ENCODE measurements at places on chromosomes 7 and 10. TPM values are rescaled to one million over a fixed set of nuclear protein-coding genes. Genes with fewer than 3 reads are reported as not detected.

DNA sequence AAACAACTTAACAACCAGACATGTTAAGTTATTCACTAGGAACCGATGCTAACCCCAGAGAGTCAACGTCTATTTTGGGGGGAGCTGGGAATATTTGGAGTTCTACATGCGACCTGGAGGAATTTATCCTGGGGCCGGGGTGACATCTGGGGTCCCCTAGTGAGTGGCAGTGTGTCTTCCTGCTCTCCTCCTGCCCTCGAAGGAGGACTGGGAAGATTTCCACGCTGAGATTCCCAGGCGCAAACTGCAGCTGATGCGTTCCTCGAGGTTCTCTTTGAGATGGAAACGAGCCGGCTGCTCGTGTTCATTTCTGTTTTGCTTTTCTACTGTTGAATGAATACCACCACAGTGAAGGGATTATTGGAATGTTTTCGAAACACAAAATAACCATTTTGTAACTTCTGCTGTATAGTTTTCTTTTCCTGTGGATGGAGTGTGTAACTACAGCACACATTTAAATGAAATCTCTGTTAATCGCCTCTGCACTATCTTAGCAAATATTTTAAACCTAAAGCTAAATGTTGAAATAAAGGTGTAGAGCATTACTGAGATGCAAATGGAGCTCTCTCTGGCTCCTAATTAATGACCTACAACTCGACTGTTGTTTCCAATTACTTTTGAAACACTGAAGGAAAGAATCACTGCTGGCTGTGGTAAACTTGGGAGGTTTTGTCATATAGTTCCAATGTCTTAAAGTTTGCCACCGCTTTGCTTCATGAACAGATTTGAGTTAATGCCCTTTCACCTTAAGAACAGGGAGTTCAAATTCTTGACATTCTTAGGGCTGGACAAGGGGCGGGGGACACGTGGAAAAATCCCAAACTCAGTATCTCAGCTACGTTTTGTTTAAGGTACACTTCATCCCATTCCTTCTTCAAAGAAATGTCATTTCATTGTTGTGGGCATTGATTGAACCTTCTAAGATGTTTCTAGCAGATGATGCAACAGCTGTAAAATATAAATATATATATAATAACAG lies 21.1 kb downstream of the GATA3 start:
- H3K36me3 ChIP-seq: no peaks in the 10 kb centered on the region
- no peak overlapping the region for H3K4me3 ChIP-seq
- H3K4me1 ChIP-seq: 0 out of 2 replicates have a peak, but pooled peaks cover 3% of the 10 kb centered on the region
- peak overlapping the region; percentile 27 for H3K27ac ChIP-seq
- peak; percentile 37 for DNase-seq

DNA sequence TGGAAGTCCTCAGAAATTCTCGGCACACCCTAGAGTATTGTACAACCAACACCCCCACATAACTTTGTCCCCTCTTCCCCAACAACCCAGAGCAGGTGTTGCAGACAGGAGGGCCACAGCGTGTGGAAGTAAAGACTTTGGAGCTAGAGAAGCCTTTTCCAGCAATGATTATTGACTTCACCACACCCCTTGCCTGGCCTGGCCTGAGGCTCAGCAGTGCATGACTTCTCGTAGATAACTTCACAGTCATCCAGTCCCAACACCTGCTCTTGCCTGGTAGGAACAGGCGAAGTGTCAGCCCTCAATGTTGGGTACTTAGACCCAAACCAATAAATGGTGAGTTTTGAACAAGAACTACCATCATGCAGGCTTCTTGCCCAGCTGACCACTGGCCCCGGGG lies 36.7 kb downstream of the GOT1 start:
- no peaks in the 10 kb centered on the region for H3K27me3 ChIP-seq
- H3K4me1 ChIP-seq: peaks cover 52% of the 10 kb centered on the region
- H3K27ac ChIP-seq: no peak overlapping the region
- H3K4me3 ChIP-seq: no peak overlapping the region

GRCh38 chr10:118042336-118042735 lies 4.4 kb downstream of the RAB11FIP2 start:
- no peak for DNase-seq
- no peaks in the 10 kb centered on the region for H3K36me3 ChIP-seq
- no peaks in the 10 kb centered on the region for H3K27me3 ChIP-seq
- H3K4me1 ChIP-seq: peaks cover 19% of the 10 kb centered on the region
- no peak overlapping the region for H3K27ac ChIP-seq

GRCh38 chr7:158917818-158918217 lies 61.5 kb downstream of the DYNC2I1 start:
- no peak overlapping the region for H3K4me3 ChIP-seq
- peaks cover 20% of the 10 kb centered on the region for H3K36me3 ChIP-seq
- H3K27me3 ChIP-seq: no peaks in the 10 kb centered on the region
- H3K27ac ChIP-seq: no peak overlapping the region

GRCh38 chr10:42475168-42476098 lies 162.9 kb downstream of the ZNF33B start:
- peaks cover 2% of the 10 kb centered on the region for H3K27me3 ChIP-seq
- DNase-seq: no peak
- H3K36me3 ChIP-seq: no peaks in the 10 kb centered on the region
- H3K27ac ChIP-seq: no peak overlapping the region
- H3K4me3 ChIP-seq: no peak overlapping the region

- DNase-seq: peak; percentile 70
- peaks cover 21% of the 10 kb centered on the region for H3K4me1 ChIP-seq
- no peak overlapping the region for H3K4me3 ChIP-seq
- H3K36me3 ChIP-seq: no peaks in the 10 kb centered on the region
Measured at GRCh38 chr10:101041252-101041761, 10.3 kb downstream of the SFXN3 start.

GRCh38 chr7:40715053-40715430 lies 580.2 kb downstream of the SUGCT start:
- DNase-seq: no peak
- H3K36me3 ChIP-seq: no peaks in the 10 kb centered on the region
- H3K4me1 ChIP-seq: no peaks in the 10 kb centered on the region
- no peak overlapping the region for H3K27ac ChIP-seq

- H3K27ac ChIP-seq: 0 out of 2 replicates have a peak overlapping the region, but pooled peaks have one; percentile 31
- peaks cover 33% of the 10 kb centered on the region for H3K4me1 ChIP-seq
- H3K4me3 ChIP-seq: no peak overlapping the region
- peak; percentile 80 for DNase-seq
- H3K27me3 ChIP-seq: no peaks in the 10 kb centered on the region
Measured at GRCh38 chr10:62264702-62265436, 3.8 kb downstream of the RTKN2 start.

GRCh38 chr7:33904681-33905388 lies 504 bp upstream of the BMPER start:
- no peaks in the 10 kb centered on the region for H3K4me1 ChIP-seq
- DNase-seq: no peak
- no peak overlapping the region for H3K27ac ChIP-seq

DNA sequence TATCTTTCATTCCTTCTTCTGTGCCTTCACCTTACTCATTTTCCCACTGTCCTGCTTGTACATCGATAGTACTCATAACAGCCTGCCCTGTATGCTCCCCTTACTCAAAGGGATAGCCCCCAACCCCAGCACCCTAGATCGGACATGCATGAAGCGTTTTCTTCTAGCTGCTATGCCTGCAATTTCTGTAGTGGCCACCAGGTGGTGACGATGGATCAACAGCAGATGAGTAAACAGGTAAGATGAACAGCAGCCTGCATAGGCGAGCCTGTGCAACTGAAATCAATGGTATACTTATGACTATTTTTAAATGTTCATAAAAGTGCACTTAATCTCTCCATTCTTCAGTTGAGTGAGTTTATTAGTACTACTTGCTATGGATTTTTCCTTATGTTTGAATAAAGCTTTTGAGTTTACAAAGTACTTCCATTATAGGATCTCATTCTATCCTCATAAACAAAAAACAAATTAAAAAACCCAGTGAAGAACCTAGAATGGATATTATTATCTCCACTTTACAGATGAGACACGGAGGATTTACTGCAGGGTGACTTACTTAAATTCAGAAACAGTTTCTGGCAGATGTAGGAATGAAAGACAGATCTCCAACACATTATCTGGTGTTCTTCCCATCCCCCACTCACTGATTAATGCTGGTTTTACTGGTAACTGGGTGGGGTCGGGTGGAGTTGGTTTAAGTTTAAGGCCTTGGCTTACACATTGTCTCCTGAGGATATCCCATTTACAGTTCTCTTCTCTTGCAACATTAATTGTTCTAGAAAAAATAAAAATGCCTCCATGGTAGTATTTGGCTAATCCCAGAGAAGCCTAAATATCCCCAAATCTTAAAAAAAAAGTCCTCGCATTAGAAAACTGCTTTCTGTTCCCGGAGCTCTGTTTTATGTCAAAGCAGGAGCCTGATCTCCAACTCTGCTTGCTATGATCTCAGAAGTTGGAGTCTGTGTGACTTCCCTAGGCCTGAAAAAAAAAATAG lies 222.1 kb downstream of the GLI3 start:
- H3K36me3 ChIP-seq: no peaks in the 10 kb centered on the region
- DNase-seq: no peak
- peaks cover 58% of the 10 kb centered on the region for H3K27me3 ChIP-seq
- H3K27ac ChIP-seq: no peak overlapping the region

DNA sequence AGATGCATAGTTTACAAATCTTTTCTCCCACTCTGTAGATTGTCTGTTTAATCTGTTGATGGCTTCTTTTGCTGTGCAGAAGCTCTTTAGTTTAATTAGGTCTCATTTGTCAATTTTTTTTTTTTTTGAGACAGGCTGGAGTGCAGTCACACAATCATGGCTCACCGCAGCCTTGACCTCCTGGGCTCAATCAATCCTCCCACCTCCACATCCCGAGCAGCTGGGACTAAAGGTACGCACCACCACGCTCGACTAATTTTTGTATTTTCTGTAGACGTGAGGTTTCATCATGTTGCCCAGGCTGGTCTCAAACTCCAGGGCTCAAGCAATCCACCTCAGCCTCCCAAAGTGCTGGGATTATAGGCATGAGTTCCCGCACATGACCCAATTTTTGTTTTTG lies 1655.8 kb downstream of the REEP3 start:
- H3K36me3 ChIP-seq: no peaks in the 10 kb centered on the region
- H3K4me1 ChIP-seq: no peaks in the 10 kb centered on the region
- no peak overlapping the region for H3K4me3 ChIP-seq

DNA sequence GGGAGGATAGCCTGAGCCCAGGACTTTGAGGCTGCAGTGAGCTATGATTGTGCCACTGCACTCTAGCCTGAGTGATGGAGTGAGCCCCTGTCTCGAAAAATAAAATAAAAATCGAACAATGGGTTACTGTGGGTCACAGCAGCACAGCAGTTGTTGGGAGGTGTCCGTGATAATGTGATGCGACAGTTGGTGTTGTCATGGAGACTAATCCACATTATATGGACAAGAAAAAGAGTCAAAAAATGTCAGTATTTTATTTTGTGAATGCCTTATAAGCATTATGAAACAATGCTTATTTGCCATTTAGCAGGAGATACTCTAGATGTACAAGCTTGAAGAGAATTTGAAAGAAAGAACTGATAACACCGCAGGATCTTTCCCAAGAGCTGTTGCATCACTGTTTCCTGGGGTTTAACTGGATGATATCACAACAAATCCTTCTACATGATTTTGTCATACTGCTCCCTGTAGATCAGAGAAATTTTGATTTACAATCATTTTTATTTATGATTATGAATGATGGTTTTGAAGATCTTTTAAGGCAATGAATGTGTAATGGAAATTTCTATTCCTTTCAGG lies 195.4 kb downstream of the BAMBI start:
- no peak for DNase-seq
- no peaks in the 10 kb centered on the region for H3K27me3 ChIP-seq
- H3K4me3 ChIP-seq: no peak overlapping the region
- H3K36me3 ChIP-seq: no peaks in the 10 kb centered on the region

DNA sequence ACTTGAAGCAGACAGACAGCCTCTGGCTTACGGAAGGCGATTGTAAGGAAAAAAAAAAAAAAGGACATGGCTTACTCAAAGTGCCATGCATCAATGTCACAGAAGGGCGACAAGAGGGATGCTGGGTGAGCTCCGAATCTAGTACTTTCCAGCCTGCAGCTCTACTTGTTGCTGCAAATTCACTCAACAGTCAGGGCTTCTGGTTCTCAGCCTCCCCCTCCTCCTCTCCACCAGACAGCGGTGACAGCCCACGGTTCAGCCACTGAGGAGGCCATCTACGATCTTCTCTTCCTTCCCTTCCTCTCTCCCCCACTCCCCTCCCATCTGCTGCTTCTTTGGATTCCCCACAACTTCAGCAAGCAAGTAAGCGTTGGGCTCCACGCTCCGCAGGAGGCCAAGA lies 63.5 kb downstream of the PRKAG2 start:
- H3K27me3 ChIP-seq: no peaks in the 10 kb centered on the region
- no peak overlapping the region for H3K4me3 ChIP-seq
- no peaks in the 10 kb centered on the region for H3K36me3 ChIP-seq
- DNase-seq: no peak
- peaks cover 6% of the 10 kb centered on the region for H3K4me1 ChIP-seq
- H3K27ac ChIP-seq: no peak overlapping the region

- no peak for DNase-seq
- no peaks in the 10 kb centered on the region for H3K4me1 ChIP-seq
- H3K27ac ChIP-seq: no peak overlapping the region
- no peaks in the 10 kb centered on the region for H3K27me3 ChIP-seq
- H3K4me3 ChIP-seq: no peak overlapping the region
Measured at GRCh38 chr7:98294326-98294725, 12.8 kb downstream of the BRI3 start.

GRCh38 chr7:29391262-29391661 lies 172.4 kb upstream of the PRR15 start:
- no peaks in the 10 kb centered on the region for H3K36me3 ChIP-seq
- no peak overlapping the region for H3K4me3 ChIP-seq
- no peak for DNase-seq
- H3K27me3 ChIP-seq: no peaks in the 10 kb centered on the region
- no peak overlapping the region for H3K27ac ChIP-seq

DNA sequence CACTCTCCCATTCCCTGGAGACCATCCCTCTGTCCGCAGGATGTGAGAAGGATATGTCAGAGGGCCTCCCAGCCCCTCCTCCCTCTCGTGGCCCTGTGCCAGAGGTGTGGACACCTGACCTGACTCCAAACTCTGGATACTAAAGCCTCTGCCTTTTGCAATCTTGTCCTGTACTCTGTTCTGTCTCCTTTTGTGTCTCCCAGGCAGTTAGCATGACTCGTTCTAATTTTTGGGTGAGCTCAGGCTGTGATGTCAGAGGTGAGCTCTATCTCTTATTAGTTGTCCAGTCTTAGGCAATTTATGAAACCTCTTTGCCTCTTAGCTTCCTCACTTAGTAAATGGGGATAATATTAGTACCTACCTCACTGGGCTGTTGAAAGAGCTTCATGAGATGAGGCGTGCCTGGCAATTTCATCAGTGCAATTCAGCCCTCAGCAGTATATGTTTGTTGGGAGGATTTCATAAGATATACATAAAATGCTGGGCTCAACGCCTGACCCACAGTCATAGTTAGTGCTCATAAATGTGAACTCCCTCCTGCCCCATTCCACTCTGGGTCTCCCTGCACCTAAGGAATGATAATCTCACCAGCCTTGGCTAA lies 10.9 kb downstream of the MARVELD1 start:
- H3K27ac ChIP-seq: no peak overlapping the region
- H3K4me1 ChIP-seq: peaks cover 12% of the 10 kb centered on the region
- no peaks in the 10 kb centered on the region for H3K27me3 ChIP-seq
- H3K4me3 ChIP-seq: no peak overlapping the region
- H3K36me3 ChIP-seq: no peaks in the 10 kb centered on the region

The ACSM6 gene
- total RNA-seq: not detected

The RABGEF1 gene
- total RNA-seq: 31.2 TPM

The CYP26C1 gene
- total RNA-seq: 0.60 TPM

The MIOS gene
- total RNA-seq: 42.0 TPM

The STOX1 gene
- total RNA-seq: 3.9 TPM

The CYP3A4 gene
- total RNA-seq: not detected

The EVX1 gene
- not detected for total RNA-seq

The CALML5 gene
- total RNA-seq: 6.3 TPM

The JAKMIP3 gene
- total RNA-seq: 5.6 TPM

The UBTD1 gene
- total RNA-seq: 17.1 TPM

Data from PC-9 (cell line).